ENCODE measurements at places on chromosomes 3 and 15.
A peak's percentile ranks its signal among the peaks of the same experiment; 100 is the strongest.

DNA sequence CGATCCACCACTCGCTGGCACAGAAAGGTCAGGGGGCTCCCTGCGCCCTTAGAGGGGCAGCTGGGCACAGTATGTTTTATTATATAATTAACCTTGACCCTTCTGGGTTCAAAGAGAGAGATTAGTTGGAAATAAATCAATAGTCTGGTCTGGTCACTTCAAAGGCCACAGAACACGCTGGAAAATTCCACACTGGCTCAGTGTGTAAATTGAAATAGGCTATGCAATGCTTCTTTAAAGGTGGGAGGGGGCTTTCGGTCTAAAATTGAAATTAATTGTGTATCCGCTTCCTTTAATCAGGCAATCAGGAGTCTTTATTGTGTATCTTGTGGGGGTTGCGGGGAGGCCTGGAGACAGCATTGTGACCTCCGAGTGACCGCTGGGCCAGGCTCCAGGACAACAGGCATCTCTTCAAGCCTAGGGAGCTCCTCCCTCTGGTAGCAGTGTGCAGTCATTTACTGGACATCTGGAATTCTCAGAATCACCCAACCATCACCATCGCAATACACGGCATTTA, 8.0 kb downstream of the RNU5B-1 start:
- no peak for DNase-seq

DNA sequence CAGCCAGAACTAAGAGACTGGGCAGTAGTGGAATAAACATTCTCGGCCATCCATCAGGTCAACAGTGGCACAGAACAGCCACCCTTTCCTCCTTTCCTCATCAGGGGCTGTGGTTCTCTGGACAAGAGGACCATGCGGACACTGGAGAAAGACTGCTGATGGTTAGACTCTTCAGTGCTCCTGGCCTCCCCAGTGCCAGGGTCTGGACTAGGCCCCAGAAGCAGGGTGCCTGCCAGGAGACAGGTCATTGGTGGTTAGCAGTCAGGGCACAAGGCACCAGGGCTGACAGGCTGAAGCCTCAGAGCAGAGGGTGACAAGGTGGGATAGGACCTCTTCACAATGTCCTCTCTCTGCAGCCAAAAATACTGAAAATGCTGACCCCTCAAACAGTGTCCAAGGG, 30.1 kb downstream of the POC1A start:
- no peak for DNase-seq

DNA sequence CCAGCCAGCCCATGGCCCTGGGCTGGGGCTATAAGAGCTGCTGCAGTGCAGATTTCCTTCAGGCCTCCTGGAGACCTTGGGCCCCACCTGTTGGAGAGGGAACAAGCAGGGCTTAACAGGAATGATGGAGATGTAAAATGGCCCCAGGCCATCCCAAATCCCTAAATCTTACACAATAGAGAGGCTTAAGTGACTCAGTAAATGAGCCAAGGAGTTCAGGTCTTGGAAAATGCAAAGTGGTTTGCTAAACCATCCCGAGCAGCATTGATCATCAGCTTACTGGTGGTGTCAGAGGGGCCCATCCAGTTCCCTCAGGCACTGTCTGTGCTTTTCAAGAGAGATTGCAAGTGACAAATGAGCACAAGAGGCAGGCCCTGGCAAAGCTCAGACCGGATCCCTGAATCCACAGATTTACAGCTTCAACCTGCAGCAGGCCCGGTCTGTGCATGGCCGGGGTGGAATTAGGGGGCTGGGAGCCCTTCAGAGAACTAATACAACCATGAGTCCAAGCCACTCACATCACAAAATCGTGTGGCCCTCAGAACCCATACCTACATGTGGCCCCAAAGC, 325.4 kb downstream of the UACA start:
- DNase-seq: no peak

DNA sequence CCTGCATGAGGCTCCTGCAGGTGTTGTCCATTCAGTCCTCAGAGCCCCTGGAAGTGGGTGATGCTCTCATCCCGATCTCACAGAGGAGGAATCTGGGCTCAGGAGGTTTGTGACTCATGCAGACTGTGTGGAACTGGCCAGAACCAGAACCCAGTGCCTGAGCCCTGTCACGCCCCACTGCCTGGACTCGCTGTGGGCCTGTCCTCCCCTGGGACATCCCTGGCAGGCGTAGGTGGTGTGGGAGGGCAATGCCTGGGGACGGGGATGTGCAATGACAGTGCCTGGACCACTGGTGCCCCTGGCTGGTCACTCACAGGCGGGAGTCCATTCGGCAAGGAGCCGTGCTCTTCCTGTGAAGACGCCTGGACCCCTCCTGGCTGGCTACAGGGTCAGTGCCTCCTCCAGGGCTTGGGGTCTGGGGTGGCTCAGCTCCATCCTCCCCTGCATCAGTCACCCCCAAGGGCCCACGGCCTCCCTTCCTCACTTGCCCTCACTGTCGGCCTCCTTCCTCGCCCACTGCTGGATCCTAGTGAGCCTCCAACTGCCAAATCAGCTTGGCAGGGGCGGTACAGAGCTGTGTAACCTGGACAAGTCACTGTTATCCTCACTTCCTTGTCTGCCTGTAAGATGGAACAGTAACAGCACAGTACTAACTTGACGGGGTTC, 14.9 kb downstream of the PSTPIP1 start:
- DNase-seq: no peak

DNA sequence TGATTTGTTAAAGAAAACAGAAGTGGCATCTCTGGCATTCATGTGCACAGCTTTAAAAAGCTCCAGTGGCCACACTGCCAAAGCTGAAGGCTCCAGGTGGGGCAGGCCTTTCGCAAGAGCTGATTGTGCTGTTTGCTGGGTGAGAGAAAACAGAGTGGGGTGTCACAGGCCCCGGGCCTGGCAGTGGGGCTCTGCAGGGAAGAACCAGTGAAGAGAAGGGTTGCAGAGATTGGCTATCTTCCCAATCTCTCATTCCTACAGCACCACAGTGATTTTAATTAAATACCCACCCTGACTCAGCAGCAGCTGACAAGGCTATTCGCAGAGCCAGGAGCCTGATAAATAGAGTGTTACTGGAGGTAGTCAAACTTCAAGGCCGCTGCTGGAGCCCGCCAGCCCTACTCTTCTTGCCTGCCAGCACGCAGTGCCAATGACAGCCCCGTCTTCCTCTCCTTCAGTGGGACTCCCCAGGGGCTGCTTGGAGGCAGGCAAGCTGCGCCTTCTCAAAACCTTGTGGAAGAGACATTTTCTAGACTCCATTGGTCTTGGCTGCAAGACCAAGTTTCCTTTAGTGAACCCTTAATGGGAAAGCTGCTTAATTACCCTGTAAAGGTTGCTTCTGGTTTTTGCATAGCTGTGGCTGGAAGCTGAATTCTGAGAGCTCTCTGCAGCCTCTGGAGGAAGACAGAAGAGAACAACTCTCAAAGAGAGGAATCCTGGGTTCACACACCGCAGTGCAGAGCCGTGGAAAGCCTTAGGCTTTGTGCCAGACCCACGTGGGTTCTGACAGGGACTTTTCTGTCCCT, 225.8 kb upstream of the SLCO3A1 start:
- no peak for DNase-seq

DNA sequence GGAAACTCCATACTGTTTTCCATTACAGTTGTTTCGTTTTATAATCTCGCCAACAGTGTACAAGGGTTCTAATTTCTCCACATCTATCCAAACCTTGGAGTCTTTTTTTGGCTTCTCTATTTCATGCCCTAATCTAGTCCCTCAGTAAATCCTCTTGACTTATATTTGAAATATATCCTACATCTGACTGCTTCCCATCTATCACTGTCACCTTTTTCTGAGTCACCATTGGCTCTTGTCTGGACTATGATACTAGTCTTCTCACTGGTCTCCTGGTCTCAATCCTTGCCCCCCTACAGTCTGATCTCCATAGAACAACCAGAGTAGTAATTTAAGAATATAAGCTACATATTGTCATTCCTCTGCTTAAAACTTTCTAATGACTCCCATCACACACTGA, 80.0 kb downstream of the ITPR1 start:
- DNase-seq: no peak

DNA sequence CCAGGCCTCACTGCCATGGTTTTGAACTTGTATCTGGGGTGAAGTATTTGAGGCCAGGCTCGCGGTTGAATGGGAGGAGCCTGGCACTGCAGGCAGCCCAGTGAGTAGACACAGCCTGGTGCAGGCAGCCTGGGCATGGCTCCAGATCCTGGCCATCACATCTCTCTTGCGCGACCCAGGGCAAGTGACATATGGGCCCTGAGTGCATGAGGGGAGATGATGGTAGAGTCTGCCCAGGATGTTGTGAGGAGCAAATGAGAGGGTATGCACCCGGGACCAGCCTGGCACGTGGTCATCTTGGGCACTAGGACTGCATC, 103.5 kb downstream of the TBC1D2B start:
- DNase-seq: no peak

DNA sequence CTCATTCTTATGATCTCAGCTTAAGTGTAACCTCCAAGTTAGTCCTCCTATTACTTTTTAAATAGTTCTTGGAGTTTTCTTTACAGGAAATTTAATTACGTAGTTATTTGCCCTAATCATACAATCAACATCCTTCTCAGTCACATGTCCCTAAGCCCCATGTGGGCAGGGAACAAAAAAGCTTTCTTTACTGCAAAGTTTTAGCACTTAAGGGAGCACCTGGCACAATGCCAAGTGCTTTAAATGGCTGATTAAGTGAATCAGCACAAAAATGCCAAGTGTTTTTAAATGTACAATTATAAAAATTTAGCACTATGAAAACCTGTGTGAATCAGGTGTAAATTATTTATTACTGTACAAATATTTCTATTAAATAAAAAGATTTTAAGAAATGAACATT, 445.3 kb downstream of the C3orf38 start:
- DNase-seq: no peak

DNA sequence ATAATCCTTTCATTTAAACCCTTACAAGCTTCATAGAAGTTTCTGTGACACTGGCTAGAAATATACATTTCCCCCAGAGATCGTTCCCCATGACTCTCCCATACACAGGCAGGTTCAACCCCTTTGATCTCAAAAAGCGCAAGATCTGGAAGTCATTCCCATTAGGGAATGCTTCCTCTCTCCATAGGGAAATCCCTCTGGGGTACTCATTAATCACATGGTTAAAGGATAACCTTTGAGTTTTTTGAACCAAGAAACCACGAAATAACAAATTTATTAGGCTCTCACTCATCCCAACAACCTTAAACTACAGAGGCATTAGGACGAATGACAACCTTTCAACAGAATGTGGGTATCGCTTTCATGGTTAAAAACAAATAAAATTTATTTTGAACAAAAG, 211.9 kb upstream of the PRICKLE2 start:
- DNase-seq: no peak

GRCh38 chr3:116263842-116264545, 181.3 kb downstream of the LSAMP start:
- no peak for DNase-seq

GRCh38 chr3:14261229-14261628, 82.6 kb downstream of the LSM3 start:
- peak; percentile 37 for DNase-seq

DNA sequence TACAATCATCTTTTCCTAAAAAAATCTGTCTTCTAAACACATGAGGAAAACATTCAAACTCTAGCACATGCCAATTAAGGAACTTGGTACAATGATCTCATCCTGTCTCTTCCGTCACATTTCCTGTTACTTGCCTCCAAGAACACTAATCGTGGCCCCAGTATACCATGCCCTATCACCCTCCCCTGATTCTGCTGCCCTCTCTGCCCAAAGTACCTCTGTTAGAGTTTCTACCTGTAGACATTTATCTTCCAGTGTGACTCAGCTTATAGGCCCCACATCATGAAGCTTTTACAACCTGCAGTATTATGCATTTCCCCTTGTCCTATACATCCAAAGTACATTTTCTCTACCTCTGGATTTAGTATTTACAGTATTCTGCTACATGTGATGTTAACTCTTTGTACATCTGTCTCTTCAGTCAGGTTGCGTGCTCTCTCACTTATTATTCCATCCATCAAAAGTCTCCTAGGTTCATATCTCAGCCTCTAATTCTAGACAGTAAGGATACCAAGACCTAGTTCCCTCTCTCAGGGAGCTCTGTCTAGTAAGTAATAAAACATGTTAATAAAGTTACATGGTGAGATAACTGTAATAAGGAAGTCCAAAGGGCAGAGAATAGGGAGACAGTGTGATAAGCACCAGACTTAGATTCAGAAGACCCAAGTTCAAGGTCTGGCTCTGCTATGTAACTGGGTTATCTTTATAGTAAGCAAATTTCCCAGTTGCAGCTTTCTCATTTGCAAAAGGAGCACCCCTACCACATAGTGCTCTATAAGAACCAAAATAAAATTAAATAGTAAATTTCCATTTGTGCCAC, 8.9 kb upstream of the SEMA6D start:
- no peak for DNase-seq
